Coronary artery (tissue), 2 donors: ENCODE measurements at places on chromosomes 3 and 15.
A peak's percentile ranks its signal among the peaks of the same experiment; 100 is the strongest.

DNA sequence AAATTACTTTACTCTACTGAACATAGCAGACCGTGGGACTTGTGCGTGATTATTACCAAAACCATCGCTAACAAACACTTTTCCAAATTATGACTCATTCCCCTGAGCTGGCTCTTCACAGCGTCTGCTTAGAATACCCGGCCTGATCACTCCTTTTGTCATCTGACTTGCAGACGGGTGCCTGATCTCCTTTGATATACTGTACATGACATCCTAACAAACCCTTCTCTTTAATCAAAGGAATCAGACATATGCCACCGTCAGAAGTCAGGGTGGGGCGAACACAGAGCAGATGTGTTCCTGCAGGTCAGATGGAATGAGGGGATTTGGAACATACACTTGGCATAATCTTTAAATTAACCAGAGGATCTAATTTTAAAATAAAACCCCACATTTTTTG, 48.5 kb upstream of the SH3GL3 start:
- DNase-seq = no peak

DNA sequence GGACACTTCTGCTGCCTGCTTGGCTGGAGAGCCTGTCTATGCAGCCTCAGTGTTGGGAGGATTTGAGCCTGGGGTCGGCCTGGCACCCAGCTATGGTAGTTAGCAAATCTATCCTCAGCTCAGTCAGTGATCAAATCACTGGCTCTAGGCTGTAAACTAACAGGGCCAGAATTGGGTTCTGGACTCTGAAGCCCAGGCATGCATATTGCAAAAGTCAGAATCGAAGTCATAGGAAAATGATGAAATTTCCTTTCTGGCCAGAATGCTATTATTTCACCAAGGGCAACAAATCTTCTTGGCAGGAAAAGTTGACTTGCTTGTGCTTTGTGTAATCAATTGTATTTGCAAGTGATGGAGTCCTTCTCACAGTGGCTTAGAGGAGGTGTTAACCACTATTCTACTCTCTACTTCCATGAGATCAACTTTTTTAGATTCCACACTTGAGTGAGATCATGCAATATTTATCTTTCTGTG, 482.6 kb upstream of the TPRG1 start:
- no peak for DNase-seq

GRCh38 chr15:85312929-85313331, 67.5 kb upstream of the AKAP13 start:
- DNase-seq = no peak

GRCh38 chr3:30691944-30692343, 85.5 kb downstream of the TGFBR2 start:
- no peak for DNase-seq

GRCh38 chr3:134079761-134080160, 50.0 kb upstream of the SLCO2A1 start:
- no peak for DNase-seq

- DNase-seq = peak; percentile 73
Observed at GRCh38 chr15:68310178-68310803, 32.7 kb downstream of the FEM1B start.

DNA sequence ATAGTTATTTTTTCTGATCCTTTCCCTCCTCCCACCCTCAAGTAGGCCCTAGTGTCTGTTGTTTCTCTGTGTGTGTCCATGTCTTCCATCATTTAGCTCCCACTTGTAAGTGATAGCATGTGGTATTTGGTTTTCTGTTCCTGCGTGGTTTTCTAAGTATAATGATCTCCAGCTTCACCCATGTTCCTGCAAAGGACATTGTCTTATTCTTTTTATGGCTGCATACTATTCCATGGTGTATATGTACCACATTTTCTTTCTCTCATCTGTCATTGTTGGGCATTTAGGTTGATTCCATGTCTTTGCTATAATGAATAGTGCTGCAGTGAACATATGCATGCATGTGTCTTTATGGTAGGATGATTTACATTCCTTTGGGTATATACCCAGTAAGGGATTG, 145.7 kb upstream of the NR2E3 start:
- no peak for DNase-seq

DNA sequence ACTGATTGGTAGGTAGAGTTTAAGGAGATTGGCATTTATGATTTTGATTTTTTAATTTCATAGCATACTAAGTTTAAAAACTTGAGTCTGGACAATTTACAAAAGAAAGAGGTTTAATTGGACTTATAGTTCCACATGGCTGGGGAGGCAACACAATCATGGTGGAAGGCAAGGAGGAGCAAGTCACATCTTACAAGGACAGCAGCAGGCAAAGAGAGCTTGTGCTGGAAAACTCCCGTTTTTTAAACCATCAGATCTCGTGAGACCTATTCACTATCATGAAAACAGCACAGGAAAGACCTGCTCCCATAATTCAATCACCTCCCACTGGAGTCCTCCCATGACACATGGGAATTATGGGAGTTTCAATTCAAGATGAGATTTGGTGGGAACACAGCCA, 630.9 kb upstream of the NR2F2 start:
- no peak for DNase-seq

DNA sequence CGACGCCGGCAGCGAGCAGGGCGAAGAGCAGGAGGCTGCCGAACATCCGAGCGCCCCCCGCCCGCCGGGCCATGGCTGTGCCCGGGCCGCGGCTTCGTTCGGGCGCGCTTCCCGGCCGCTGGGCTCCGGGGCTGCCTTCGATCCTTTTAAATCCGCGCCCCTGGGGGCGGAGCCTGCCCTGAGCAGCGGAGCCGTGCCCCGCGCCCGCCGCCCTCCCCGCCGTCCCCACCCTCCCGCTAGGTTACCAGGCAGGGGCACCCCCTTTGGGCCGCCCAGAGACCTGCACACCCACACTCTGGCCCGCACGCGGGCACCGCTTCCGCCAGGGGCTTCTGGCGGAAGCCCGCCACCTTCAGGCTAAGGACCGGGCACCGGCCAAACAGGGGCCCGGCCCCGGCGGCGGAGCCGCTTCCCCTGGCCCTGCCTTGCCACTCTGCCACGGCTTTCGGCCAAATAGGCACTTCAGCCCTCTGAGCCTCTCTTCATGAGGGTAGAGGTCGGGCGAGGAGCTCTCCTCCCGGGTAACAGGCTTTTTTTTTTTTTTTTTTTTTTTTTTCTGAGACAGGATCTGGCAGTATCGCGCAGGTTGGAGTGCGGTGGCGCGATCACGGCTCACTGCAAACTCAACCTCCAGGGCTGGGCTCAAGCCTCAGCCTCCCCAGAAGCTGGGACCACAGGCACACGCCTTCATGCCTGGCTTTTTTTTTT, at the start of gene NMB:
NMB (minus strand) TSS at position 120 of the 708 bp plus-strand sequence; CDS start at position 73, 47 bp downstream.
- DNase-seq = peak; percentile 88
